ENCODE measurements at places on chromosomes 2 and 18.
A peak's percentile ranks its signal among the peaks of the same experiment; 100 is the strongest.

- no peak for DNase-seq
Observed at GRCh38 chr2:15889442-15890123, 50.8 kb upstream of the MYCN start.

GRCh38 chr2:101846973-101847372 lies 144.8 kb upstream of the IL1R2 start:
- DNase-seq: no peak

DNA sequence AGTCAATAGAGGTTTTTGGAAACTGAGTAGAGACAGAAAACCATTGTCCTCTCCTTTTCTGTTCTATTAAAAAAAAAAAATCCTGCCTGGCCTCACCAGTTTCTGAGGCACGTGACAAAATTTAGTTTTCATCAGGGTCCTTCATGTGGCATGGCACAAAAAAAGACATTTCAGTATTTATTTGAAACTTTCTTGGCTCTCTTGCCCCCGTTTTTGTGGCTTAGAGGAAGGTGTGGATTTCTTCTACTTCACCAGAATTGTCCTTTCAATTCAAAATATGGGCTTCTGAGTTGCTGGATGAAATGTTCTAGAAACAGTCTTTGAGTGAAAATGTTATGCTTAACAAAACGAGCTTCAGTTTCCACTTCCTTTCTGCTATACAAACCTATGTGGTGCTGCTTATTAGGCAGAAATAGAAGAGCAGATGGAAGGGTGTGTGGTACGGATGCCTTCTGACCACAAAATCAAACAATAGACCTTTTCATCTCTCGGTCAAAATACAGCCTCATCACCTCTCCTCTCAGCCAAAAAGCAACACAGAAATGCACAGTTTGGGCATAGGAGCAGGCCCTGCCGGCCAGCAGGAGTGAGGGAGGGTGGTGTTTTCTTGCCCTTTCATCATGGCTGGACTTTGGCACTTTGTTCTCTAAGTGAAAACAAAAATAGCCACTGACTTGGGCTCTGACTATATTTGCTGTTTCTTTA lies 89.2 kb downstream of the SH3RF3 start:
- no peak for DNase-seq

- no peak for DNase-seq
Observed at GRCh38 chr2:69964353-69964841, 3.0 kb upstream of the ASPRV1 start.

- no peak for DNase-seq
Observed at GRCh38 chr2:71990122-71990521, 157.5 kb downstream of the CYP26B1 start.

- no peak for DNase-seq
Observed at GRCh38 chr2:29881089-29881730, 40.2 kb downstream of the ALK start.

DNA sequence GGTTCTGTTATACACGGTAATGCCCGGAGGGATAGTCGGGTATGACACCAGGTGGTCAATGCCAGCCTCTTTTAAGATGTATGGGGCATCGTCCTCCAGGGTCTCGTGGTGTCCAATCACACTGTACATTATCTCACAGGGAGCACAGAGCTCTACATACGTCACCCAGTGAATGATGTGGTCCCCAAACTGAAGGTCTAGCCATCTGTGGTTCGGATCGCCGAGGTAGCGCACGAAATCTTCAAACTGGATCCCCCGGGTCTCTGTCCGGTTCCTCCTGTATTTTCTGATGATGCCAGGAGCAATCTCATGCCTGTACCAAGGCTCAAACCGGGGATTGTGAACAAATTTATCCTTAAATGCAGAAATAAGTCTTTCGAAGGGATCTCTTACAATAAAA lies 24.1 kb downstream of the CHST10 start:
- no peak for DNase-seq

GRCh38 chr2:26770986-26771586 lies 7.0 kb downstream of the SLC35F6 start:
- DNase-seq: peak; percentile 49

DNA sequence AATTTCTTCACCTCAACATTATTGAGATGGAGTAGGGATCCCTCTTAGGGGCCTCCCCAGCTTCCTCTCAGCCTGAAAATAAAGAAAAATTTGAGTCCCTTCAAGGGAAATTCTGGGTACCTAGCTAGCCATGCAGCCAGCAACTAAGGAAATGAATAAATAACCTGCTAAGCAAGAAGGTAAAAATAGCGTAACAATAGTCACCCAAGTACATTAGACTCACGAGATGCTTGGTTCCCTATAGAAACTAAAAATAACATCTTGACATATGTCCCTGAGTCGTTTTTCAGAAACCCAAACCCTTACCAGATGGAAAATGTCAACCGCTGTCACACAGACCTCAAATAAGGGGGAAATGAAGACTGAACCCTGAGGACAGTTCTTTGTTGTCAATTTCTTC lies 51.9 kb downstream of the CACNB4 start:
- DNase-seq: no peak

DNA sequence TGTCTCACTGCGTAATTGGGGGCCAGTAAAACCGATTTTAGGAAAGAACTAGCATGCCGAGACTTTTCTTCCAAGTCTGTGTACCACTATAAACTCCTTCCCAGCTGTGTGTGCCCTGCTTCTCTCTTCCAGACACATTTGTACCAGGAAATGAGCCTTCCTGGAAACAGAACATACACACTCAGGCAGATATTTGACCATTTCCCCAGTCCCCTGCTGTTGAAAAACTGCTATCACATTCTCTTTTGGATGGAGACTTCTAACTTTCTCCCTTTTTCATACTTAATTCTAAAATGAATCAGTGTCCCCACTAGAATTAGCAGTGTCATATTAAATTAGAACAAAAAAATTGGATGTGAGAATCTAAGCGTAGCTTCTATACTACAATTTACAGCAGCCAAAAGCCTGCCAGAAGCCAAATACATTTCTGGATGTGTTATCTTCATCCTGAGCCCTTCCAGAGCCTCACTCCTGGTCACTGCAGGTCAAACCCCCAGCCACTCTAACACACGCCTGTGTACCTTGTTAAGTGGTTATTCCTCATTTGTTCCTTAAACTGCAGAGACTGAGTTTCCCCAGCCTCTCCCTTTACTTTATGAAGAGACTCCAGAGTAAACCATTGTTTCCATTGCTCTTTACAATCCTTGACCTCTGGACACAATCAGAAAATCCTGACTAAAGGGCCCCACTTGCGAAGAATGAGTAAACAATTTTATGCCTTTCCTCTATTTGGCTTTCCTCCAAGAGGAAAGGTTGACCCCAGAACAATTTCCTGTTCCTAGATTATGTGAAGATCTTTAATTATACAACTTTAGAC lies 20.4 kb downstream of the DSG4 start:
- no peak for DNase-seq

DNA sequence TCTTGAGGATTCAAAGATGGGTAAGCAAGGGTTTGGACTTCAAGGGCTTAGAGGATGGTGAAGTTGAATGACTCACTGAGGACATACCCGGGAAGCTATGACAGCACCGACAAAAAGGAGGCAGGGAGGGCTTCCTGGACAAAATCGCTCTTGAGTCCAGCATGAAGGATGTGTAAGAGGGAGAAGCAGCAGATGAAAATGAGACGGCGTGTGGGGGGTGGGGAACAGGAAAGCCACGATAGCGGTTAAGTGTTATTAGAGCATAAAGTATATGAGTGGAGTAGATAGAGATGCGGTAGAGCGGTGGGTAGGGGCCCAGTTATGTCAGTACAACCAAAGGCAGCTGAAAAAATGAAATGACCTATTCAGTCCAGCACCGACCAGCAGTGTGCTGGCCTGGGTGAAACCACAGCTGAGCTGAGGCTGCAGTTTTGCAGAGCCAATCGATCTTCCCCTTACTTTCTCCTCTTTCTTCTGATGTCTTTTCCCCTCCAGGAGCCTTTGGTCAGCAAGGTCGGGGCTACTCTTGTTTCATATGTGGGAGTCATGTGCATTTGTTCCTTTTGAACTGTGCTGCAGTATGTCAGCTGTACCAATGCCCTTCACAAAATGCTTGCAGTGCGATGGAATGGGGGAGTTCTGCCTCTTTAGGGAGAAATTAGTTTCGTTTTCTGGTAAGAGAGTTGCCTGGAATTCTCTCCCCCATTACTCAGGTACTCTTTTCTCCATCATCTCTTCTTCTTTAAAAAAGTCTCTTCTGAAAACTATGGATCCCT lies 2.0 kb upstream of the THUMPD2 start:
- peak; percentile 41 for DNase-seq

- DNase-seq: peak; percentile 70
Observed at GRCh38 chr2:8154936-8155335, 526.9 kb upstream of the ID2 start.

DNA sequence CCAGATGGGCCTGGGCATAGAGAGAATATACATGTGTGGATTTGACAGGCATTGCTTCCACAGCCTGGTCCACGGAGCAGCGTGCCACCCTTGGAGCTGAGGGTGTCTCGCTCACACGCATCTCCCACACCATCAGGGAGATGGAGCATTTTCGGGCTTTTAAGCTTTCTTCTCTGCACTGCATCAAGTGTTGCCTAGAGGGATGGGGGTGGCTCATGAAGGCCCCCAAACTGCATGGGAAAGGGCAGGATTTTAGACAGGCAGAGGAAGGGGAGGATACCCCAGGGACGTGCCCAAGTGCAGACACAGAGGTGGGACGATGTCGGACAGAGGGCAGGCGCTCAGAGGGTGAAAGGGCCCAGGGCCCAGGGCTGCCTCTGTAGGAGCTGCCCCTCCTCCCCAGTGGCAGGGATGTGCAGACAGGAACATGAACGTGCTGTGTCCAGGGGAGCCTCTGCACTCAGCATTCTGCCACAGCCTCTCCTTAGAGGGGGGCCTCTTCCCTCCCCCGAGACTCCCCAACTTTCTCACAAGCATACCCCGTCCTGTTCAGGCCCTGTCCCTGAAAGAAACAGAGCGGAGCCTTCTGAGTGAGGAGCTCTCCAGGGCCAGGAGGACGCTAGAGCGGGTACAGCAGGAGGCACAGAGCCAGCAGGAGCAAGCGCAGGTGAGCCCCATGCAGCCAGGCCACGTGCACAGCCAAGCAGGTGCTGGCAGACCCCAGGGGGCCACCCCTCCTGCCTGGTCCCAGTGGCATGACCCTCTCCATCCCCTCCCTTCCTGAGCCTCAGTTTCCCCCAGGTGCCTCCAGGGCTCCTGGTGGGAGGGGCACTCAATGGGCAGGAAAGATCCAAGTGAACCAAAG lies 42.9 kb upstream of the SNED1 start:
- peak; percentile 3 for DNase-seq

DNA sequence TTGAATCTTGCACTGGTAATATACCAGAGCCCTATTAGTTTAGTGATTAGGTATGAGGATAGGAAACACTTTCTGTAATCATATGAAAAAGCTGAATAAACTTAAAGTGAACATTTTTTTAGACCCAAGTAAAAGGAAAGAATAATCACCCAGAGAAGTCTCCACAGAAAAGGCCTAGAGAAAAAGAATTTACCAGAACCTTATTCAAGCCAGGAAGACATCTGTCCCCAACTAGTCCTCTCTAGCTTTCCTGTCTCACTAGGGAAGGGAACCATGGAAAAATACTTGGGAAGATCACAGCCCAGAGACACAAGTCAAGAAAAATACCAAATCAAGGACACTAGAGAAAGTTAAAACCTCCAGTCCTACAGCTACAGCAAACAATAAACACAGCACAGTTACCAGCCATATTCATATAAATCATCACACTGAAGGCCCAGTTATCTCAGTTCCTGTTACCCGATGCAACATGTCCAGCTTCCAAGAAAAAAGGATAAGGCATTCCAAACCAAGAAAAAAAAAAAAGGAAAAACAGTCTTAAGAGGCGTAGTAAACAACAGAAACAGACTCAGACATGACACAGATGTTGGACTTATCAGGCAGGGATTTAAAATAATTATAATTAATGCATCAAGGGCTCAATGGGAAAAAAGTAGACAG lies 461.5 kb downstream of the IRS1 start:
- DNase-seq: no peak

DNA sequence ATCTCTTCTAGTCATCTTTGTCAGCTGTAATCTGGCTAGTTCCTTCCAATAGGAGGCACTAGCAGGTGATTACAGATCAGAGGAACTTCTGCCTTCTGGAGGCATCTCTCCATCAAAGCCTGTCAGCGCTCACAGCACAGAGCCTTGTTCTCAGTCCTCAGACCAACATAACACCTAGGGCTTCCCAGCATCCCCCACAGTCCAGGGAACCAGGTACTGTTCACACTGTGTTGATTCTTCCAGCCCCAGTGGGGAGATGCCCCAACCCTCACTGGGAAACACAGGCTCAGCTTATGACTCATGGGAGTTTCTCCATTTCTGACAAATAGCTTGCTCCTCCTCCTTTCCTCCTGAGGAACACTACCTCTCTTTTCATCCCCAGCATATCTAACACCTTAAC lies 601.7 kb downstream of the CBLN2 start:
- no peak for DNase-seq

- no peak for DNase-seq
Observed at GRCh38 chr2:225998116-225998515, 598.6 kb downstream of the NYAP2 start.

GRCh38 chr2:239801404-239802184 lies 223.5 kb downstream of the NDUFA10 start:
- no peak for DNase-seq

- no peak for DNase-seq
Observed at GRCh38 chr2:216343221-216343980, 28.9 kb downstream of the MARCHF4 start.
